Stimulated activated CD8-positive, alpha-beta memory T cell treated with anti-CD3 and anti-CD28 coated beads, Interleukin-7, amount 100 ng/mL, for 1 hour (primary cell): ENCODE measurements at places on chromosomes 11 and 22.

DNA sequence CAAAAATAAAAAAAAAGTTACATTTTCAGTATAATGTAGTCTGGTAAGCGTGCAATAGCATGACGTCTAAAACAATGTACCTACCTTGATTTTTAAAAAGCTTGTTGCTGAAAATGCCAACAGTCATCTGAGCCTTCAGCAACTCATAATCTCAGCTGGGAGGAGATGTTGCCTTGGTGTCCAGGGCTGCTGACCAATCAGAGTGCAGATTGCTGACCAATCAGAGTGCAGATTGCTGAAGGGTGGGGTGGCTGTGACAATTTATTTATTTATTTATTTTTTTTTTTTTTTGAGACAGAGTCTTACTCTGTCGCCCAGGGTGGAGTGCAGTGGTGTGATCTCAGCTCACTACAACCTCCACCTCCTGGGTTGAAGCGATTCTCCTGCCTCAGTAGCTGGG lies 17.8 kb downstream of the ZBED4 start:
- no peak for DNase-seq

- no peak for DNase-seq
Measured at GRCh38 chr11:115657586-115657985, 153.4 kb upstream of the CADM1 start.

- DNase-seq: no peak
Measured at GRCh38 chr11:118443590-118444218, 7.4 kb downstream of the KMT2A start.

DNA sequence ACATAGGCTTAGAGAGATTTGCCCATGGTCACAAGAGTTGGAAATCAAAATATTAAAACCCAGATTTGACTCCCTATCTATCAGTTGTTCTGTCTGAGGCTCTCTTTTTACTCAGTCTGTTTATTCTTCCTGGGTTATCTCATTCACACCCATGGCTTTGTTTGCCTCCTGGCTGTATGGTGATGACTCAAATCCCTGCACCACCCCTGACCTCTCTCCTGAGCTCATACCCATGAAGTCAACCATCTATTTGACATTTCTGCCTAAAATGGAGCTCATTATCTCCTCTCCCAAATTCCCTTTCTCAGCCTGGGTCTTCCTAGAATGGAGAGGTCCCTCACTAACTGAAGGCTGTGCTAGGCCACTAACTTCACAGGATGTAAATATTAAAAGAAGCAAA lies 27.8 kb upstream of the CCDC134 start:
- DNase-seq: no peak

DNA sequence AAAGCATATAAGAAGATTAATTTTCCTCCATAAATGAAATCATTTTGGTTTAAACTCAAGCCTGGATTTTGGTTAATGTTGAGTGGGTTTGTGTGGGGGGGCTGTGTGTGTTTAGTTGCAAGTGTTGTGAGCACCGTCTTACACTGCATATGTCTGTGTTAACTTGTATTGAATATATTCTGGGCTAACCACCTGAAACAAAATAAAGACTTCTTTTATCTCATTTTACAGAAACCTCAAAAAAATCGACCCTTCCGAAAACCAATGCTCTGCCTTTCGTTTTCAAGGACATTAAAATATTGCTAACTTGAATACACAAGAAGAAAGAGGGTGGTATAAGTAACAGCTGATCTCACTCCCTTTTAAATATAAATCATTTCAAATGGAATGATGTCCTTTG lies 192.2 kb upstream of the BLID start:
- DNase-seq: no peak

DNA sequence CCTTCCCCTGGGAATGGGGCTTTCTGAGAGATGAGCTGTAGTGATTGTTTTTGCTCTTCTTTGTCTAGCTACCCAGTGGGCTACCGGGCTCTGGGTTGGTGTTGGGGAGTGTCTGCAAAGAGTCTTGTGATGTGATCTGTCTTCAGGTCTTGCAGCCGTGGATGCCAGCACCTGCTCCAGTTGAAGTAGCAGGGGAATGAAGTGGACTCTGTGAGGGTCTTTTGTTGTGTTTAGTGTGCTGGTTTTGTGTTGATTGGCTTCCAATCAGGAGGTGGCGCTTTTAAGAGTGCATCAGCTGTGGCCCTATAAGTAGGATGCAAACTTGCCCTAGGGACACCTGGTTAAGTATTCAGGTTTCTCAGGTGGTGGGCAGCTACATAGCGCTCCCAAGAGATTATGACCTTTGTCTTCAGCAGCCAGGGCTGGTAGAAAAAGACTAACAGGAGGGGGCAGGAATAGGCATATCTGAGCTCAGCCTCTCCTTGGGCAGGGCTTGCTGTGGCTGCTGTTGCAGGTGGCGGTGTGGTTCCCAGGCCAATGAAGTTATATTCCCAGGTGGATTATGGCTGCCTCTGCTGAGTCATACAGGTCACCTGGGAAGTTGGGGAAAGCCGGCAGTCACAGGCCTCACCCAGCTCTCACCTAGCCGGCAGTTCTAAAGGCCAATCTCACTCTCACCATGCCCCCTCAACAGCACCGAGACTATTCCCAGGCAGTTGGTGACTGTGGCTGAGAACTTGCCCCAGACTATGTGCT lies 315.7 kb upstream of the C11orf87 start:
- DNase-seq: no peak

DNA sequence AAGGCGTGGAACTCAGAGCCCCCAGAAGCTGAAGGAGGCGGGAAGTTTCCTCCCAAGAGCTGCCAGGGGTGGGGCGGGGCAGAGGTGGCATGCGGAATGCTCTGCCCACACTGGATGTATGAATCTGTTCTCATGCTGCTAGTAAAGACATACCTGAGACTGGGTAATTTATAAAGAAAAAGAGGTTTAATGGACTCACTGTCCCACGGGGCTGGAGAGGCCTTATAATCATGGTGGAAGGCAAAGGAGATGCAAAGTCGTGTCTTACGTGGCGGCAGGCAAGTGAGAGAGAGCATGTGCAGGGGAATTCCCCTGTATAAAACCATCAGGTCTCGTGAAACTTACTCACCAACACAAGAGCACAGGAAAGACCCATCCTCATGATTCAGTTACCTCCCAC lies 57.6 kb downstream of the SMIM38 start:
- no peak for DNase-seq

- DNase-seq: no peak
Measured at GRCh38 chr11:22221143-22221542, 28.3 kb downstream of the ANO5 start.

- no peak for DNase-seq
Measured at GRCh38 chr11:131894615-131895544, 524.5 kb downstream of the NTM start.

GRCh38 chr22:37741312-37741795 lies 44.5 kb downstream of the TRIOBP start:
- DNase-seq: no peak

GRCh38 chr11:128133501-128133900 lies 453.9 kb downstream of the ETS1 start:
- no peak for DNase-seq

DNA sequence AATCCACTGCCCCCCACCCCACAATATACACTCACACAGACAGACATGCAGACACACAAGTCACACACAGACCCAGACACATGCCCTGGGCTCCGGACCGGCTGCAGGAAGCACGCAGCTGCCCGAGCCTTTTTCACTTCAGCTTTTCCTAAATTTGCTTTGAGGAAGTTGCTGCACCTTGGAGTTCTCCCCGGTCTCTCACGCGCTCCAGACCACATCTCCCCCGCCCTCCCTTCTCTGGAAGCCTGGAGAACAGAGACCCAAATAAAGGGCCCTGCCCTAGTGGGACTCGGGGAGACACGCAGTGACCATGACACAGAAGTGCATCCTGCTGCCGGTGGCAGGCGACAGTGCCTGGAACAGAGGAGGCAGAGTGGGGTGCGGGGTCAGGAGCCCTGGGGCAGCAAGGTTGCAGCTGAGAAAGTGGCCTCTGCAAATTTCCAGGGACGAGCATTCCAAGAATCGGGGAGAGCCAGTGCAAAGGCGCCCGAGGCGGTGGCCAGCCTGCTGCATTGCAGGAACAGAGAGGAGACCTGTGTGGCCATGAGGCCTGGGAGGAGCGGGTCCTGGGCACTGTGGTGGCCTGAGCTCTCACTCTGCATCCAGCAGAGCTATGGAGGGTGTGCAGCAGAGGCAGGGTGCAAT lies 19.1 kb downstream of the RPL3 start:
- no peak for DNase-seq

- no peak for DNase-seq
Measured at GRCh38 chr11:116457336-116458007, 315.3 kb downstream of the BUD13 start.

DNA sequence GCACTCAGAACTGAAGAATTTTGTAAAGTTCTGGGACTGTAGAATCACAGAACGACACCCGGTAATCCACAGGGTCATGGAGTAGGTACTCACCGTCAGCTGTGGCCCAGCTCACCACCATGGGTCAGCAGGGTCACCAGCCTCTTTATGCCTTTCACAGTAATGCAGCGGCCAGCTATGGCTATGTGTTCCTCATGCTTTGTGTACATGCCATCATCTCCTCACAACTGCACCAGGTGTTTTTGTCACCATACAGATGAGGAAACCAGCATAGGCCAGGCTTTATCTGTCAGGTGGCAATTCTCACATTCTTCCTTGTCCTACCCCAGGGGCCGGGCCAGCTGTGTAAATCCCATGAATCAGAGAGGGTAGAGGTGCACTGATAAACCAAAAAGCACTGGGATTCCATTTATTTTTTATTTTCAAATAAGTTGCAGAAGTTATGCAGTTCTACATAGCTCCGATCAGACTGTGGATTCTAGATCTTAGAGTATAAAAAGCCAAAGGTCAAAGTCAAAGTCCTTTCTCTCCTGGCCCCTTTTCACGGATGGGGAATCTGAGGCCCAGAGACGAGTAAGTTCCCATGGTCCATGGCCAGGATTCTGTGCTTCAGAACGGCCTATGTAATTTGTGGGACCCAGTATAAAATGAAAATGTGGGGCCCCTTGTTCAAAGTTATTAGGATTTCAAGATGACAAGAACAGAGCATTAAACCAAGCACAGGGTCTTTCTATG lies 17.5 kb downstream of the TSKU start:
- no peak for DNase-seq

DNA sequence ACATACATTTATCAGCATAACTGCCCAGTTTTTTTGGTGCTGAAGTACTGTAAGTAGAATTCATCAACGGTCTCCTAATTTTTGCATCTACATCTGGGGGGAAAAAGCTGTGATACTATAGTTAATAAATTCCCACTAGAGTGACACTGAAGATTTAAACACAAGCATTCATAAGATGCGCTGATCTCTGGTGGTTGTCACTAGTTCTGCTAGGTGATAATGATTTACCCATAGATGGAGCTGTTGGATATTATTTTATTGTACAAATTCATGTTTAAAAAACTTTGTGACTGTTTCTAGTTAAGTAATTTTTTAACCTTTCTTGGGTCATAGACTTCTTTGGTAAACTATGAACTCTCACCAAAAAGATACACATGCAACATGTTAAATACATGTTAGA lies 106.6 kb downstream of the EMSY start:
- DNase-seq: no peak

DNA sequence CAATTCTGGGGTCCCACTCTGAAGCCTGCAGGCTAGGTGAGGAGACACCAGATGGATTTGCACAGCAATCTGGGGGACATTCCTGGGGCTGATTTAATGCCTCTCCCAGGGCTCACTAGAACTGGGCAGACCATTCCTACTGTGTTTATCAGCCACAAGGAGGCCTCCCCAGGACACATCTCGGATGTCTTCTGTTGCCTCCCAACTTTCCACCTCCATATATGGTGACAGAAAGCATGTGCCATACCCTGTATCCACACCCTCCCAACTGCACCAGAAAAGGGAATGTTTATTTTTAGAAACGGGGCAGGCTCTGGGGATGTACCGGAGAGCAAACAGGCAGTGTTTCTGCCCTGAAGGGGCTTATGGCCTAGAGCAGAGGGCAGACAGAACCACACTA lies 181.8 kb downstream of the CSNK2A3 start:
- DNase-seq: no peak

GRCh38 chr22:45129703-45130524 lies 33.8 kb upstream of the NUP50 start:
- no peak for DNase-seq

GRCh38 chr22:47213571-47214230 lies 451.3 kb downstream of the TBC1D22A start:
- DNase-seq: no peak

DNA sequence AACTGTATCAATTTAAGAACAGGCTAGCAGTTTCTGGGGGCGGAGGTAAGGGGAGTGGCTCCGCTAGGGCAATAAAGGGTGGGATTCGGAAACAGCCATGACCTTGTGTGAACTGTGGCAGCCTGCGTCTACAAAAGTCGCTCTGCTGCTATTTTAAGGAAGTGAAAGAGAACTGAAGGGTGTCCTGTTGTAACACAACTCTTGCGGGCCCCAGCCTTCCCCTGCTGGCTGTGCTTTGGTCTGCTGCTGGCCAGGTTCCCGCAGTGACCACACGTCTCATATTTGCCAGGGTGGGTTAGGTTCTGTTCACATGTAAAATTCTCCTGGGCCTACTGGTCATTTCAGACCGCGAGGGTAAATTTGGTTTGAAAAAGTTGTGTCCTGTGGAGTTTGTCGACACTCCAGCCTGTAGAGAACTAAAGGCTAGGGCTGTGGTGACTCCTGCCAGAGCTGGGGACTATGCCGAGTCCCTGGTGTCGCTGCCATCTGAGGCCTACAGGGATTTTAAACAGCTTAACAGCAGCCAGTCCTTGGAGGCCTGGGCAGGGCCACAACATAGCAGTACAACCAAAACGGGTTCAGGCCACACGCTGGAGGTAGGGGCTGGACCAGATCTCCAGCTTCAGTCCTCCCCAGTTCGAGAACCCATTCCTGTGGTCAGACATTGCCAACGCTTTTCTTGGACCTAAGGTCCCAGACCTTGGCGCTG lies 1.1 kb upstream of the PPFIBP2 start:
- no peak for DNase-seq

- no peak for DNase-seq
Measured at GRCh38 chr11:1077417-1078119, 2.9 kb downstream of the MUC2 start.

- no peak for DNase-seq
Measured at GRCh38 chr22:19336133-19337075, 44.9 kb upstream of the CLTCL1 start.

GRCh38 chr11:10295064-10295901 lies 1.3 kb upstream of the SBF2 start:
- no peak for DNase-seq

- DNase-seq: no peak
Measured at GRCh38 chr11:113251281-113251680, 63.1 kb upstream of the TTC12 start.

DNA sequence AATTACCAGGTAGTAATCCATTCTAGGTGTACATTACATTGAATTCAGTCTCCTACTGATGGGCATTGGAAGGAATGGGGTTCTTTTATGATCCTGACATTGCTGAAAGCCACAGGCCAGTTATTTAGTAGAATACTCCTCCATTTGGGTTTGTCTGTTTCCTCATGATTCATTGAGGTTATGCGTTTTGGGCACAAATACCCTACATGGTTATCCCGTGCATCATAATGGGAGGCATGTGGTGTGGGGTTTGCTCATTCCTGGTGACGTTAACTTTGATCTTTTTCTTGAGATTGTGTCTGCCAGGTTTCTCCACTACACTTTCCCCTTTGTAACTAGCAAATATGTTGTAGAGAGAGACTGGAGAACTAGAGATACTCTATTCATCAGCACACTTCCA lies 5.5 kb downstream of the FOLR3 start:
- DNase-seq: no peak
